ENCODE measurements at places on chromosomes 12 and 14.

DNA sequence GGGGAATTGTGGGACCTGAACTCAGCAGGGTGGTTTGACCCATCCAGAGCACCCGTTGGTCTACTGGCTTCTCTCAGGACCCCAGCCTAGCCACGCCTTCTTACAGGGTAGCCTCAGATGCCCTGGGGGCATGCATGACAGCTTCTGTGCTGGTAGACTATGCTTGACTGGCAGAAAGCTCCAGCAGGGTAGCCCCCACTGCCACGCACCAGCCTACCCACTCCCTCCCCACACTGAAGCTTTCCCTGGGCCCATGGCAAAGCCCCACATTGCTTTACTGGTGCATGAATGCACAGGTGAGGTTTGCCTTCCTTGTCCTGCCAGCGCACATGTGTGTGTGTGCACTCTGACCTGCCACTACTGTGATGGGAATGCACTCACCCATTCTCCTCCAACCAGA is 772.2 kb downstream of the LRFN5 start:
- DNase-seq = no peak

- DNase-seq = no peak
These were observed 88.8 kb downstream of the TMX1 start for GRCh38 chr14:51328772-51329353.

GRCh38 chr14:97273540-97273939 is 476.4 kb downstream of the VRK1 start:
- DNase-seq = no peak

GRCh38 chr14:68593806-68594536 is 198.9 kb downstream of the ZFP36L1 start:
- no peak for DNase-seq

DNA sequence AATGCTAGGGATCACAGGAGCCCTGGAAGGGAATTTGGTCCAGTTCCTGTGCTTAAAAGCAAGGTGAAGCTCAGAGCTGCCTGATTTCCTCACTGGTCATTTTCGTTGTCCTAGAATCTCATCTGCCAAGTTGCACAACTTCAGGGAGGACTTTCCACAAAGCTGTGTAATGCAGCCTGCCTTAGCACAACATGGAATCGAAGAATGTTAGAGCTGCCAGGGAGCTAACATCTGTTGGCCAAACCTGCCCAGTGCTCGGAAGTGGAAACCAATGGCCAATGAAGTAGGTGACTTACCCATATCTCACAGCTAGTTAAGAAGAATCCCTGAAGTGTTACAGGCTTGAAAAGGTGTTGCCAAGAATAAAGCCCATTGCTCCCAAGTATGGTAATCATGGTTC is 79.9 kb upstream of the SSTR1 start:
- DNase-seq = no peak

DNA sequence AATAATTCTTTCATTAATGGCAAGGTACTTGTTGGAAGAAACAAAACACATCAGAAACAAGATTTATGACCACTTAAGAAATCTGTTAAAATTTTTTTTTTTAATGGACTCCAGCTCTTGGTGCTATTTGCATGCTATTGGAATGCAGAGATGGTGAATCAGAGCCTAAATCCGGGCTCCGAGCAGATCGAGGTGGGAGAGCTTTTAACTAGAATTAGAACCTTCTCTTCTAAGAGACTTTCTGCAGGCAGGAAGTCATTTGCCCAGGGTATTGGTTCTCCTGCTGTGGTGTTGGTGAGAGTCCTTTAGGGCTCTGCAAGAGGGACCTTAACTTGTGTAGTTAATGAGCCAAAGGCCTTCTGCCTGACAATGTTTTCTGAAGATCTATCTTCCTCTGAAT is 419.4 kb downstream of the SNAPC1 start:
- no peak for DNase-seq

DNA sequence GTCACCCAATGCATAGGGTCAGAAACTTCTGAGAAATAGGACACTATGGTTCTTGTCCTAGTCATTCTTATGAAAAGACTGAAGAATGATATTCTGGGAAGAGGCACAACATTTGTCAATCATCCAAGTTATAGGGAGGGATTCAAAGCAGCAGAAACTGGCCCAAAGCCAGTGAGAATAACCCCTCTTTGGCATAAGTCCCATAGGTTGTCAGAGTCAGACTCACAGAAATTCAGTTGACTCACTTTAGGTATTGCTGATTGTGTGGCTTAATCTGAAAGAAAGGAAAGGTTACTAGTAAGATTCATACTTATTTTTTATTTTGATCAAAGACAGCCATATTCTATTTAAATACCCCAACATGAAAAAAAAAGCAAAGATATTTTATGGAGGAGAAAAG is 151.0 kb downstream of the SRGAP1 start:
- DNase-seq = no peak

DNA sequence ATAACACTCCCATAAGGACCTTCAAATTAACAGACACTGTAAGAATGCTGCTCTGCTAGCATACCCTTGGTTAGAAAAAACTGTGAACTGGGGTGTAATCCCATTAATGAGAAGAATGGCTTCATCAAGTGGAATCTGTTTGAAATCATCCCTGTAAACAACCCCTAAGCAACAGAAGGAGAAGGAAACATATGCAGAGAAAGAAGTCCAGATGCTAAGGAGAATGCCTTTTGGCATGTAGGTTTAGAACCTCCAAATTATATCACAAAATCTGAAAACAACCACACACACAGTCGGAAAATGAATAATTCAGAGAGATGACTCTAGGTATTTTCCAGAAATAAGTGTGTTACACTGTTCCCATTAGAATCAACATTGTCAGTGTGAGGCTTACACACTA is 140.2 kb downstream of the NUAK1 start:
- DNase-seq = no peak

Measured in trophoblast cell (in vitro differentiated cells and primary cell).